ENCODE measurements at places on chromosomes 6 and 20. TPM values are rescaled to one million over a fixed set of nuclear protein-coding genes. Genes with fewer than 3 reads are reported as not detected.

The ZKSCAN3 gene
- polyA plus RNA-seq = 2.6 TPM

The CST2 gene
- polyA plus RNA-seq = not detected

The THBS2 gene
- 166 TPM for polyA plus RNA-seq

The EPHA7 gene
- under 0.01 TPM for polyA plus RNA-seq

The RIPOR3 gene
- 1.2 TPM for polyA plus RNA-seq

The FGD2 gene
- not detected for polyA plus RNA-seq

- no peaks in the 10 kb centered on the region for H3K27me3 ChIP-seq
- peak overlapping the region; percentile 36 for H3K4me3 ChIP-seq
- DNase-seq = no peak
- no peaks in the 10 kb centered on the region for H3K36me3 ChIP-seq
- H3K4me1 ChIP-seq = no peaks in the 10 kb centered on the region
- no peak overlapping the region for H3K27ac ChIP-seq
These were observed 160.8 kb downstream of the TBXT start for GRCh38 chr6:166006900-166007301.

- no peak for DNase-seq
- H3K4me3 ChIP-seq = no peak overlapping the region
- no peaks in the 10 kb centered on the region for H3K4me1 ChIP-seq
- no peaks in the 10 kb centered on the region for H3K27me3 ChIP-seq
- no peak overlapping the region for H3K27ac ChIP-seq
These were observed 41.1 kb upstream of the MAP3K4 start for GRCh38 chr6:160950507-160950906.

- no peaks in the 10 kb centered on the region for H3K4me1 ChIP-seq
- DNase-seq = no peak
- no peak overlapping the region for H3K4me3 ChIP-seq
- H3K27me3 ChIP-seq = no peaks in the 10 kb centered on the region
- H3K36me3 ChIP-seq = no peaks in the 10 kb centered on the region
- H3K27ac ChIP-seq = no peak overlapping the region
These were observed 162.7 kb upstream of the MARCKS start for GRCh38 chr6:113694278-113695077.

- peaks cover 12% of the 10 kb centered on the region for H3K36me3 ChIP-seq
- no peaks in the 10 kb centered on the region for H3K27me3 ChIP-seq
- no peak overlapping the region for H3K4me3 ChIP-seq
- no peak overlapping the region for H3K27ac ChIP-seq
- no peaks in the 10 kb centered on the region for H3K4me1 ChIP-seq
- DNase-seq = no peak
These were observed 47.0 kb downstream of the HUS1B start for GRCh38 chr6:609905-610304.

DNA sequence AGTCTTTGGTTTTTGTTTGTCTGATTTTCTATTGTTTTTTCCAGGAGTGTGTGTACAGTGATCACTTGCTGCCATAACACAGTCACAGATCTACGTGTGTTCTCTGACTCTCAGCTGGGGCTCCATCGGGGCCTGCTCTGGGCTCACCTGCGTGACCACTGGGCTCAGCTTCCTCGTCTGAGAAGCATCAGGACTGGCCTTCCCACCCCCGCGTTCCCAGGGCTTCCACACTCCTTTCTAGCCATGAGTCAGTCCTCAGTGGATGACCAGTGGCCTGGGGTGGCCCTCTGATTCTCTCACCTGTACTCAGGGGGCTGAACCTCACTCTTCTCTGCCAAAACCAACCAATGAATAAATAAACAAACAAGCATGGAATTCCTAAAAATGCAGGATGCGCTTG lies 14.5 kb downstream of the THBS2 start:
- no peak overlapping the region for H3K27ac ChIP-seq
- peaks cover 2% of the 10 kb centered on the region for H3K36me3 ChIP-seq
- no peaks in the 10 kb centered on the region for H3K4me1 ChIP-seq
- DNase-seq = no peak
- H3K27me3 ChIP-seq = no peaks in the 10 kb centered on the region

- no peaks in the 10 kb centered on the region for H3K27me3 ChIP-seq
- H3K36me3 ChIP-seq = no peaks in the 10 kb centered on the region
- H3K4me3 ChIP-seq = no peak overlapping the region
- no peak overlapping the region for H3K27ac ChIP-seq
These were observed 88.9 kb downstream of the SOBP start for GRCh38 chr6:107578642-107579341.

GRCh38 chr20:4573564-4574355 lies 147.9 kb upstream of the PRND start:
- H3K4me1 ChIP-seq = no peaks in the 10 kb centered on the region
- no peaks in the 10 kb centered on the region for H3K36me3 ChIP-seq
- H3K4me3 ChIP-seq = peak overlapping the region; percentile 40
- H3K27me3 ChIP-seq = no peaks in the 10 kb centered on the region

DNA sequence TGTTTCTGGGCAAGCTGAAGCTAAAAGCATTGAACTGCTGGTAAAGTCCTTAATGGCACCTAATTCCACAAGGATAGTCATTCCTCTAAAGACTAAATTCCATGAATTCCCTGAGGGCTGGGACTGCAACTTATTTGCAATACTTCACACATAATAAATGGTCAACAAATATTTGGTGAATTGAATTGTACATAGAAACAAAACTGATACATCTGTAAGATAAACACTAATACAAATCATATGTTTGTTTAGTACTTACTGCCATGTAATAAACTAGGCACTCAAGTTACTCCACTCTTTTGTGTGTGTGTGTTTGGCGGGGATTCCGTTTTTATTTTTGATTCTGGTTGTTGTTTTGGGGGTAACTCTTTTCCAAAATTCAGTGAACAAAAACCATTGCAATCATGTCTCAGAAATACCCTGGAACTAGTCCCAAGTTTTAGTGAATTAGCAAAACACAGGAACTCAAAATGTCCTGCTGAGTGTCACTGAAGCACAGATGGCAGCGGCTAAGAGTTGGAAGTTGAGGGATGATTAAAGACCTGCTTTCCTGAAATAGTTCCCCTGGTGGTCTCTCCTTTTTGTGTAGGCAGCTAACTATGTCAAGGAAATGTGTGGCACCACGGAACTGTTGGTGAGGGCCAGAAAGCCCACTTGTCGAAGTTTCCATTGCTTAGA lies 74.8 kb upstream of the SNRPB2 start:
- no peak overlapping the region for H3K4me3 ChIP-seq
- peak; percentile 16 for DNase-seq
- no peaks in the 10 kb centered on the region for H3K4me1 ChIP-seq
- no peaks in the 10 kb centered on the region for H3K27me3 ChIP-seq

DNA sequence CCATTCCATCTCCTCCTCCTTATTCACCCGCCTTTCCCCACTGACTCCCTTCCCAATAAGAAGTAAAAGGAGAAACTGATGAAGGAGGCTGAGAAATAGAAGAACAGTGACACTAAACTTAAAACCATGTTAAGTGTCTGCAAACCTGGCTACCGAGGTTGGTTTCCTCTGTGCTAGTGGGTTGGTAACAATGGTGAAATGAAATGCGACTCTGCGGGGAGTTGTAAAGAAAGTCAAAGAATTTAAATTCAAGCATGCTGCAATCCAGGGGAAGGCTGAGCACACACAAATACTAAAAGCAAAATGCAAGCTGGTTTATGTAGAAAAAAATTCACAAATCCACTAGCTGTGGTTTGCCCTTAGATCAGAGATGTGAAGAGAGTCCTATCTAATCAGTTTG lies 155.2 kb upstream of the PDE10A start:
- H3K27ac ChIP-seq = no peak overlapping the region
- no peaks in the 10 kb centered on the region for H3K36me3 ChIP-seq
- DNase-seq = no peak
- H3K4me3 ChIP-seq = no peak overlapping the region
- H3K4me1 ChIP-seq = no peaks in the 10 kb centered on the region

DNA sequence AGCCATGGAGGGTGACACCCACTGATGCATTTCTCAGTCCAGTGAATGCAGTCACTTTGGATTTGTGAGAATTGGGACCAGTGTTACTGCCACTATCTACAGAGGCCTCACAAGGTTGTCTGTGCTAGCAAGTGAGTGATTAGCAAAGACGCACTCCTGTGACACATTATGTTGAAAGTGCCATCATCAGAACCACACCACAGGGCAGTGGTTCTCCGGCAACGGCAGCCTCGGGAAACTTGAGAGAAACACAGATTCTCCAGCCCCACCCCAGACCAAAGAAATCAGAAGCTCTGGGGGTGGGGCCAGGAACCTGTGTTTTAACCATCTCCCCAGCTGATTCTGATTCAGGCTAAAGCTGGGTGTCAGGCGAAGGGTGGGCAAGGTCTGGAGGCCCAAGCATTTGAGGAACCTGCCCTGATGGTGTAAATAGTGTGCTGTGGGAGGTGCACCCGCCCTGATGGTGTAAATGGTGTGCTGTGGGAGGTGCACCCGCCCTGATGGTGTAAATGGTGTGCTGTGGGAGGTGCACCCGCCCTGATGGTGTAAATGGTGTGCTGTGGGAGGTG lies 39.9 kb downstream of the TMEM242 start:
- no peak overlapping the region for H3K4me3 ChIP-seq
- no peak for DNase-seq
- H3K27me3 ChIP-seq = no peaks in the 10 kb centered on the region
- no peak overlapping the region for H3K27ac ChIP-seq

DNA sequence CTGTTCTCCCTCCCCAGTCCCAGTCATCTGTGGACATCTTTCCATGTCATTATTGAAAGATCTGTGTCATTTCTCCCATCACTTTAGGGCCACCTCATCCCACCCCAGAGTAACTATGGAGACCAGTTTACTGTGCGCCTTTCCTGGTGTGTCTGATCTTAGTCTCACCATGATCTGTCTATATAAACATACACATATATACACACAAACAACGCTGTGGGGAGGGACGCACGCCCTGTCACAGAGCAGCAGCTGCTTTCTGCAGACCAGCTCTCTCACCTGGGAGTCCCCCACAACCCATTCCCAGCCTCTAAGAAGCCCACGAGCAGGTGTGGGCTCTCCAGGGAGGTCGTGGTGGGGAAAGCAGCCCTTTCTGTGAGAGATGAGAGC lies 68.1 kb upstream of the TOX2 start:
- H3K4me1 ChIP-seq = peaks cover 20% of the 10 kb centered on the region
- H3K4me3 ChIP-seq = no peak overlapping the region
- no peak overlapping the region for H3K27ac ChIP-seq
- H3K36me3 ChIP-seq = no peaks in the 10 kb centered on the region
- no peak for DNase-seq

GRCh38 chr6:87099472-87099871 lies 4.6 kb upstream of the CGA start:
- DNase-seq = no peak
- H3K4me3 ChIP-seq = no peak overlapping the region
- H3K27me3 ChIP-seq = no peaks in the 10 kb centered on the region

DNA sequence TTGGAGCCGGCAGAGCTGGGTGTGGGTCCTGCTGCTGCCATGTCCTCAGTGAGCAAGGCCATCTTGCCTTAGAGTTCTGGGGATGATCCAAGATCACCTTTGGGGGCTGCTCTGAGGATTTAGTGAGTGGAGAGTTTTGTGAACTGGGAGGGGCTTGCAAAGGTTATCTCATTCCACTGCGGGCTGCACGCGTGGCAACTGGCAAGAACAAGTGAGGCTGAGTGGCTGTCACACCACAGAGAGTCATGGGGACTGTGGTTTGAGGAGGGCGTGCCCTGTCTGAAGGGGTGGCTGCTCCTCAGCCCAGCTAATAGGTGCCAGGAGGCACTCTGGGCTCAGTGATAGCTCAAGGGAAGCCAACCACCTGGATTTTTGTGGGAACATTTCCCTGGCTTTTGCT lies 37.6 kb downstream of the TTLL9 start:
- DNase-seq = no peak
- no peak overlapping the region for H3K4me3 ChIP-seq
- H3K27me3 ChIP-seq = no peaks in the 10 kb centered on the region

GRCh38 chr20:7379621-7380220 lies 560.5 kb downstream of the HAO1 start:
- no peak overlapping the region for H3K27ac ChIP-seq
- no peaks in the 10 kb centered on the region for H3K4me1 ChIP-seq
- no peaks in the 10 kb centered on the region for H3K27me3 ChIP-seq
- H3K4me3 ChIP-seq = no peak overlapping the region
- DNase-seq = no peak

DNA sequence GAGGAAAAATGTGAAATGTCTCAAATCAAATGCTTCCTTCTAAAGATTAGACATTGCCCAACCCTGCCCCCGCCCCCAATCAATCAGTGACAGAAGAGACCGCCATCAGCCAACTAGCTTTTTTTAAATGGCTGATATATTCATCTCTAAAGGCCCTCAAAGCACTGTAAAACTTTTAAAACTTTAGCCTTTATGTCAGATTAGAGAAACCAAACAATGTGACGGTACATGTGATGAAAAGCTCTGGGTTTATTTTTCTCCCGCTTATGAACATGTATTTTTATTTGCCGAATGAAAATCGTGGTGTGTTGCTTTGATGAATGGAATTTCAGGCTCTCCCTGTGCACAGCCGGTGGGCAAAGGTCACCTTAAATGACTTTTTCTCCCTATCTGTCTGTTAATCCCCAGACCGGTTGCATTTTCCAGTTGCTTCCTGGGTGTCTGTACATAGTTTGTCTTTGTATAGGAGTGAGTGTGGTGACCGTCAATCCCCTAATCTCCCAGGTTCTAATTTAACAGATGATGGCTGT lies 38.5 kb downstream of the TBC1D7 start:
- no peaks in the 10 kb centered on the region for H3K4me1 ChIP-seq
- peaks cover 6% of the 10 kb centered on the region for H3K36me3 ChIP-seq
- DNase-seq = no peak
- no peaks in the 10 kb centered on the region for H3K27me3 ChIP-seq

- DNase-seq = no peak
- H3K4me1 ChIP-seq = no peaks in the 10 kb centered on the region
- H3K27ac ChIP-seq = no peak overlapping the region
- H3K36me3 ChIP-seq = no peaks in the 10 kb centered on the region
- H3K4me3 ChIP-seq = no peak overlapping the region
These were observed 32.3 kb upstream of the OVOL2 start for GRCh38 chr20:18090044-18090443.

DNA sequence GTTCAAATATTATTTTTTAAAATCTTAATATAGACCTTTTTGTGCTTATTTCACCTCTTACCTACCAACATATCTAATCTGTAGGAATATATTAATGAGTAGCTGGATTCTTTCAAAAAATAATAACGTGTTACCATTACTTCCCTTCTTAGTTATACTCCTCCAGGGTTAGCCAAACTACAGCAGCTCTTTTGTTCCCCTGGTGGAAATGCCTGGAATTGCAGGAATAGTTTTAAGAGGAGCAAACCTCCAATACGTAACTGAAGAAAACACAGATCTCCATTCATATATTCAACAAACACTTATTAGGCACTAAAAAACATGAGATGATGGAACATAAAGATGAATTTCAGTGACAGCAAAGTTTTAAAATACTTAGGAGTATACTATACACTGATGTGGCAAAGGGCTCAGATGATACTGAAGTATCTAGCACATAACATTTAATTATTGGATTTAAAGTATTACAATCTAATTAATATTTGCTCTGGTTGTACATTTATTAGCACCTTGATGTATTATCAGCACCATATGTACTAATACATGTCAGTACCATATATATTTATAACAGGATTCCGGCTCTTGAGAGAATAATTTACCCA lies 78.3 kb downstream of the TBX18 start:
- H3K27me3 ChIP-seq = no peaks in the 10 kb centered on the region
- H3K4me3 ChIP-seq = peak overlapping the region; percentile 45
- H3K36me3 ChIP-seq = no peaks in the 10 kb centered on the region

GRCh38 chr20:29497261-29497671 lies 1760.2 kb upstream of the DEFB115 start:
- H3K27me3 ChIP-seq = no peaks in the 10 kb centered on the region
- no peaks in the 10 kb centered on the region for H3K4me1 ChIP-seq
- peak overlapping the region; percentile 83 for H3K27ac ChIP-seq
- H3K36me3 ChIP-seq = no peaks in the 10 kb centered on the region

- H3K27ac ChIP-seq = no peak overlapping the region
- H3K27me3 ChIP-seq = no peaks in the 10 kb centered on the region
- DNase-seq = no peak
- H3K36me3 ChIP-seq = no peaks in the 10 kb centered on the region
- H3K4me3 ChIP-seq = no peak overlapping the region
- H3K4me1 ChIP-seq = no peaks in the 10 kb centered on the region
These were observed 14.8 kb downstream of the PAQR8 start for GRCh38 chr6:52376763-52377162.
